ENCODE measurements at places on chromosomes 5 and 9. TPM values are rescaled to one million over a fixed set of nuclear protein-coding genes. Genes with fewer than 3 reads are reported as not detected.

The CFAP157 gene
- total RNA-seq: 0.25 TPM

The MOB3B gene
- 0.53 TPM for total RNA-seq

The SLC1A3 gene
- 2.3 TPM for total RNA-seq

The CERCAM gene
- total RNA-seq: 0.64 TPM

The SLC25A2 gene
- total RNA-seq: 0.38 TPM

The CDC20B gene
- not detected for total RNA-seq

The PLPP7 gene
- total RNA-seq: not detected

The TUSC1 gene
- not detected for total RNA-seq

The ANKRA2 gene
- total RNA-seq: 59.4 TPM

The FAM78A gene
- total RNA-seq: 93.5 TPM

The FUT7 gene
- 3.4 TPM for total RNA-seq

The MYOZ3 gene
- total RNA-seq: not detected

The C5orf58 gene
- not detected for total RNA-seq

The TSSK1B gene
- total RNA-seq: not detected

The SPATA31E1 gene
- total RNA-seq: not detected

The TSTD2 gene
- total RNA-seq: 18.4 TPM

The CTNND2 gene
- not detected for total RNA-seq

The AQP7 gene
- 0.81 TPM for total RNA-seq

The FOXD4L5 gene
- total RNA-seq: 0.30 TPM

The EFNA5 gene
- total RNA-seq: not detected

The DYNC2I2 gene
- 4.3 TPM for total RNA-seq

The DMRT1 gene
- total RNA-seq: not detected

The ANGPTL2 gene
- total RNA-seq: not detected

The SLC6A3 gene
- total RNA-seq: not detected

The MARCHF11 gene
- total RNA-seq: not detected

The ZNF454 gene
- 0.14 TPM for total RNA-seq

The SLC6A19 gene
- total RNA-seq: not detected

The GNA14 gene
- not detected for total RNA-seq

The NEURL1B gene
- 0.20 TPM for total RNA-seq

The DMRTA1 gene
- total RNA-seq: not detected

The NR5A1 gene
- total RNA-seq: not detected

The ADGRD2 gene
- total RNA-seq: not detected

The TEX48 gene
- total RNA-seq: not detected

The PPP3R2 gene
- not detected for total RNA-seq

The BARHL1 gene
- total RNA-seq: not detected

The PCDH12 gene
- not detected for total RNA-seq

The REEP2 gene
- total RNA-seq: not detected

The CARTPT gene
- total RNA-seq: not detected

The KIF4B gene
- total RNA-seq: not detected

The WNT8A gene
- not detected for total RNA-seq

The BSPRY gene
- not detected for total RNA-seq

The GRM6 gene
- not detected for total RNA-seq
